ENCODE measurements at places on chromosomes 12 and 14.

DNA sequence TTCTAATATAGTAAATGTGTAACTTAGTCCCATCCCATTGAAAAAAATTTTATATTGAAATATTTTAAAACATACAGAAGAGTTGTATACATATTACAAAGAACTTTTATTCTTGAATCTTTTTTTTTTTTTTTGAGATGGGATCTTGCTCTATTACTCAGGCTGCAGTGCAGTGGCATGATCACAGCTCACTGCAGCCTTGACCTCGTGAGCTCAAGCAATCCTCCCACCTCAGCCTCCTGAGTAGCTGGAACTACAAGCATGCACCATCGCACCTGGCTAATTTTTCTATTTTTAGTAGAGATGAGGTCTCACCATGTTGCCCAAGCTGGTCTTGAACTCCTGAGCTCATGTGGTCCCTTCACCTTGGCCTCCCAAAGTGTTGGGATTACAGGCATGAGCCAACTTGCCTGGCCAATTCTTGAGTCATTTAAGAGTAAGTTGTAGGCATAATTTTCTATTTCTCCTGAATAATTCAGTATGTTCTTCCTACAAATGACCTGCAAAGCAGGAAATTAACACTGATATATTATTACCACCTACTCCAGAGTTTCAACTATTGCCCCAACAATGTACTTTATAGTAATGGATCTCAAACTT, 153.0 kb upstream of the BMP4 start:
- no peak for DNase-seq

DNA sequence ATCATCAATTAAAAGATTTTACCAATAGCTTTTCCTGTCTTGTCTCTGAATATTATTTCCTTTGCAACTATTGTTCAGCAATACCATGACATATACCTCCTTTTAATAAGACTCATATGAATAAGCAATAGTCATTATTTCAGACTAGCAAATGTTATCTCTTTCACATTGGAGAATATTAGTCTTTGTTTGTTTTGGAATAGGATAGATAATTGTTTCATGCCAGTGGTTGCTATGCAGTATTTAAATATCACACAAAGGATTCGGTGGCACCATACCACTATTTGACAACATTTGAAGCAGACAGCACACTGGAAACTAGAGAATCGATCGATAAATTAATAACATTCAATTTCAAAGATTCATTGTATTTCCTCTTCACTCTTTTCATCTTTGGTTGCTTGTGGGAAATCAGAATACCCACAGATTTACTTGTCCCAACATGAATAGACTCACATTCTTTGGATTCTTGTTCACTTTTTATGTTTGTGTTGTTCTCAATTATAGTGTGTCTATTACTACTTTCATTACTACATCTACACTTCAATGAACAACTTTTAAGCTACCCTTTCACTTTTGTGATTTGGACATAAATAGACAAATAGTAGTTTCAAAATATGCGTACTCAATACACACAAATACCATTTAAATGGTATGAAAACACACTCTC, 42.7 kb upstream of the TBPL2 start:
- no peak for DNase-seq

GRCh38 chr12:90245391-90245790, 536.8 kb upstream of the ATP2B1 start:
- no peak for DNase-seq

DNA sequence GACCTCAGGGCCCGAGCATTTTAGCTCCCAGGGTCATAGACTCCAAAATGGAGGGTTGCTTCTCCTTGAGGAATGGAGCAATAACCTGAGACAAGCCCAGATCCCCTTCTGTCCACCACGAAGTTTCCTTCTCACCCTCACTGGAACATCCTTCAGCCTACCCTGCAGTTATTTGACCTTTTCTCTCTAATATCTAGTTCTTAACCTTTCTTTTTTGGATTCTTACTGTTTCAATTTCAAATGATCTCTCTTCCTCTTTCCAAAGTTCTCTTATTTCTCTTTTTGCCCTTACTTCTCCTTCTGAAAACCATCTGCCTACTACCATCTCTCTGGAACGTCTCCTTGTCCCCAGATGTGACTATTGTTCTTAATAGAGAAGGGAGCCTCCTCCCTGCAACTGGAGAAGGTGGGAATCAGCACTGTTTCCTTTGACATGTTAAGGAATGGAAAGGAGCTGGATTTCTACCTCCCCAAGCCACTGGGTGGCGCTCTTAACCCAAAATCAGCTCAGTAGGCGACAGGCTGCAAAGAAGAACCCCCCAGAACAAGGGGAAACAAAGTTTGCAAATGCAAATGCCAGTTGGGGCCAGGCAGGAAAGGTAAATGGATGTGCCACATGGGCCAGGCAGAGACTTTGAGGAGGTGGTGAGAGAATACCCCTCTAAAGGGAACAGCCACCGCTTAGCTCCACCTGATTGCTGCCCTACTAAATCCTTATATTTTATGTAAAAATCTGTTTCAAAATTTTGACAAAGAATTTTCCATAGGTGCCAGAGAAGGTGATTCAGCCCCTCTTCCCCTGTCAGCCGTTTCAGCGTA, 22.4 kb upstream of the PDE1B start:
- no peak for DNase-seq

- DNase-seq, result no peak
Observed at GRCh38 chr12:84150201-84150600, 762.4 kb downstream of the SLC6A15 start.

DNA sequence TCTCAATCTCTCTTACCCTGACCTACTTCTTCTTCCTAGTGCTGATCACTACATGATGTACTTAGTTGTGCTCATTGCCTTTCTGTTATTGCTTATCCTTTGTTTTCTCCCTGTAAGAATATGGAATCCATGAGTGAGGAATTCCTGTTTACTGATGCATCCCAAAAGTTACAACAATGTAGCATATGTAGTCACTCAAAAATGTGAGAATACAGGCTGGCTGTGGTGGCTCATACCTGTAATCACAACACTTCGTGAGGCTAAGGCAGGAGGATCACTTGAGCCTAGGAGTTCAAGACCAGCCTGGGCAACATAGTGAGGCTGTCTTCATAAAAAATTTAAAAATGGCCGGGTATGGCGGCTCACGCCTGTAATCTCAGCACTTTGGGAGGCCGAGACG, 8.0 kb upstream of the WDR20 start:
- no peak for DNase-seq

- DNase-seq, result no peak
Observed at GRCh38 chr12:113747017-113747416, 219.1 kb downstream of the RBM19 start.

GRCh38 chr14:59484639-59485175, 390 bp downstream of the JKAMP start:
- DNase-seq, result no peak

GRCh38 chr14:34035177-34035933, 84.5 kb upstream of the EGLN3 start:
- DNase-seq, result no peak

DNA sequence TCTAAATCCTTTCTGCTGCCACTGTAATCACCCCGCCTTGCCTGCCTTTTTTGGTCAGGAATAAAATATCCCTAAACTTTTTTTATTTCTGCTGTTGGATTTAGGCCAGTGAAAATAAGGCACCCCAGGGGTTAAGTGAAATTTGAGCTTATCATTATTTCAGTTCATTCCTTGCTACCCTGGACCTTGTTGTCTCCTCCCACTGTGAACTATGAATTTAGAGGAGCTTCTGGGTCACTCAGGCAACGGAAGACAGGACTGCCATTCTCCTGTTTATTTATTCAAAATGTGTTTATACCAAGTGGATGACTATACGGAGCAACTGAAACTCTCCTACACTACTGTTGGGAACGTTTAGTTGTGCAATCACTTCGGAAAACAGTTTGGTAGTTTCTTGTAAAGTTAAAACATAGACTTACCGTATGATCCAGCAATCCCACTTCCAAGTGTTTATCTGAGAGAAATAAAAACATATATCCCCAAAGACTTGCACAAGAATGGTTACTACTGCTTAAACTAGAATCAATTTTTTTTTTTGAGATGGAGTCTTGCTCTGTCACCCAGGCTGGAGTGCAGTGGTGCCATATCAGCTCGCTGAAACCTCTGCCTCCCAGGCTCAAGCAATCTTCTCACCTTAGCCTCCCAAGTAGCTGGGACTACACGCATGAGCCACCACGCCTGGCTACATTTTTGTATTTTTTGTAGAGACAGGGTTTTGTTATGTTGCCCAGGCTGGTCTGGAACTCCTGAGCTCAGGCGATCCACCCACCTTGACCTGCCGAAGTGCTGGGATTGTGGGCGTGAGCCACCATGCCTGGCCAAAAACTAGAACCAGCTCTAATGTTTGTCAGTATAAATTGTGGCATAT, 2.3 kb upstream of the TRAFD1 start:
- no peak for DNase-seq

DNA sequence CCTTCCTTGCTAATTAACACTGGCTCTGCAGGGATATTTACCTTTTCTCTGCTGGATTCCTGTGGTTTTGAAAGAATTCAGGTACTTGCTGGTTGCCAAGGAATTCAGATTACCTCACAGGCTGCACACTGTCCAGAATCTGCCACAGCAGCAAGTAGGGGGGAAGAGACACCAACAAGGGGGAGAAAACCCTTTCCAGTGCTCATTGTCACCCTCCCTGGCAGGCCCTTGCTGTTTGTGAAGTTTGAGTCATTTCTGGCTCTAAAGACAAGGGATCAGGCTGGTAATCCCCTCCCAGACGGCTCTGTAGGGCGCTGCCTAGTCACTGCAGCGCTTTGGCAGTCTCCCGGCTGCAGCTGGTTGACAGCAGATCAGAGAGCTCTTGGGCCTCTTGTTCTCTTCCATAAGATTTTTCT, 50.8 kb downstream of the TTLL5 start:
- DNase-seq, result no peak

Data from esophagus squamous epithelium (tissue), 5 donors.